Left cardiac atrium (tissue), 4 donors: ENCODE measurements at places on chromosomes 2 and 18. TPM values are rescaled to one million over a fixed set of nuclear protein-coding genes. Genes with fewer than 3 reads are reported as not detected.

SIX3 gene
- total RNA-seq = not detected

TNFRSF11A gene
- 3.6 TPM for total RNA-seq

VWC2L gene
- total RNA-seq = not detected

EVX2 gene
- total RNA-seq = not detected

PJVK gene
- total RNA-seq = 1.2 TPM

GKN1 gene
- not detected for total RNA-seq

XDH gene
- 0.16 TPM for total RNA-seq

REG1A gene
- total RNA-seq = not detected

CAPN14 gene
- 0.26 TPM for total RNA-seq

TAF1B gene
- 8.1 TPM for total RNA-seq
